Activated CD4-positive, CD25-positive, alpha-beta regulatory T cell treated with anti-CD3 and anti-CD28 coated beads, Interleukin-2, amount 50 U/mL, for 72 hours (primary cell): ENCODE measurements at places on chromosomes 7 and 10.

DNA sequence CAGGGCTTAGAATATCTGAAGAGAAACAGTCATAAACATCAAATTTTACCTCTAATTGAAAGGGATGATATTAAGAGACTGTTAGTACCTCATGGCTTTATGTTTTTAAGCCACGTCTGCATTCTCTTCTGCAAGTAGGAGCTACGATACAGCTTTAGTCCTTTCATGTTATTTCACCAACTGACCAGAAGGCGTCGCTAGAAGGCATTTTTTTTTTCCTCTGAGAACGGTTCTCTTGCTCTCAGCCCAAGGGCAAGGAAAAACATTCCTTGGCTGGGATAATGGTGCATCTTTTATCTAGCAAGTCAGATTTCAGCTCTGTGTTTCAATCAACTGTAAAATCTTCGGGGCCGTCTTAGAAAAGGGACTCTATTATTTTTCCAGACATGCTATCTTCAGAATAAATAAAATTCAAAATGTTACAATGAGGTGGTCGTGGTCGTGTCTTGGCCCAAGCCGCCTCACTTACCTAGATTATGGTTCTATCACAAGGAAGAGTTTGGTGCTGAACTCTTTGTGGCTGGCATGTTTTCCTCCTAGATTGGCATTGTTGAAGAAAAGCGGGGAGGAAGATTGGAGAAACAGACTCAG lies 41.6 kb upstream of the LYZL2 start:
- no peak for DNase-seq

- no peak for DNase-seq
These were observed 20.1 kb upstream of the MTURN start for GRCh38 chr7:30114536-30115238.

- no peak for DNase-seq
These were observed 1.9 kb upstream of the GPR146 start for GRCh38 chr7:1042492-1042833.

DNA sequence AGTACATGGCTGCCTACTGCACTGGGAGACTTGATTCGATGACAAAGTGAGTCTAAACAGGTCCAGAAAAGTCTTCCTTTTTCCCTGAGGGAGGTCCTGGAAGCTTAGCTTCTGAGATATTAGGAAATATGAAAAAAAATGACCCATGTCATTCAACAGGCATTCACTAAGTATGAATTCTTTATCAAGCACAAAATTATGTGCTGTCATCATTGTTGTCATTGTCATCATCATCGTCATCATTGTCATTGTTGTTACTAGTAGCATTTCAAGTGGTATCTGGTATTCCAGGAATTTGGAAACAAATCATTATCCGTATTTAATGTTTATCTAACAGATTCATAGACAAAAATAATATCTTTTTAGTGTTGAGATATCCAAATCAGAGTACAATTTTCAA lies 49.7 kb upstream of the HECTD2 start:
- DNase-seq = no peak

GRCh38 chr7:106538638-106539037 lies 122.3 kb downstream of the CCDC71L start:
- DNase-seq = no peak

DNA sequence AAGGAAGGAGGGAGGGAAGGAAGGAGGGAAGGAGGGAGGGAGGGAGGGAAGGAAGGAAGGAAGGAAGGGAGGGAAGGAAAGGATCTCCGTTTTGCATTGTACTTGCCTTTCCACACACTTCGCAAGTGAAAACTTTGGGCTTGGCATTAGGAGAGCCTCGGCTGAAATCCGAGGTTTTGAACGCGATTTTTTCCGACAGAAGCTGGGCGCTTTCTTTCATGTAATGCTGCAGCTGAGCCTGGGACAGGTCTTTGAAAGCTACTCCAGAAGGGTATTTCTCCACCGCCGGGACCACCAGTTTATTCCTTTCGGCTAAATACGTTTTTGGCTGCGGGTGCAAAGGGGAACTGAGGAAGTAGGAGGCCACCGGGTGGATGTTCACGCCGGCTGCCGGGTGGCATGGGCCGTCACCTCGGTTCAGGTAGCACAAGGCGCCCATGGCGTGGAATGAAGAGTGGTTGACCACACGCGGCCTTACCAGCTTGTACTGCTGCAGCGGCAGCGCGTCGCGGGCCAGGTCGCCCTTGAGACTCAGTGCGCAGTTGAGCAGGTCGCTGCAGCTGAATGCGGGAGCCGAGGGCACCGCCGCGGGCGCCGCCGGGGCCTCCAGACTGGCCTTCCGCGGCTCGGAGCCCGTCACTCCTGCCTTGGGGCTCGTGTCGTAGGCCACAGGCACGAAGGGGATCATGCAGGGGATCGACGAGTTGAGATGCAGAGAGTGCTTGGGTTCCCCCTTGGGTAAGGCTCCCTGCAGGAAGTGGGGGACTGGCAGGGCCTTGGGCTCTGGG lies 825 bp downstream of the FEZF1 start:
- no peak for DNase-seq

DNA sequence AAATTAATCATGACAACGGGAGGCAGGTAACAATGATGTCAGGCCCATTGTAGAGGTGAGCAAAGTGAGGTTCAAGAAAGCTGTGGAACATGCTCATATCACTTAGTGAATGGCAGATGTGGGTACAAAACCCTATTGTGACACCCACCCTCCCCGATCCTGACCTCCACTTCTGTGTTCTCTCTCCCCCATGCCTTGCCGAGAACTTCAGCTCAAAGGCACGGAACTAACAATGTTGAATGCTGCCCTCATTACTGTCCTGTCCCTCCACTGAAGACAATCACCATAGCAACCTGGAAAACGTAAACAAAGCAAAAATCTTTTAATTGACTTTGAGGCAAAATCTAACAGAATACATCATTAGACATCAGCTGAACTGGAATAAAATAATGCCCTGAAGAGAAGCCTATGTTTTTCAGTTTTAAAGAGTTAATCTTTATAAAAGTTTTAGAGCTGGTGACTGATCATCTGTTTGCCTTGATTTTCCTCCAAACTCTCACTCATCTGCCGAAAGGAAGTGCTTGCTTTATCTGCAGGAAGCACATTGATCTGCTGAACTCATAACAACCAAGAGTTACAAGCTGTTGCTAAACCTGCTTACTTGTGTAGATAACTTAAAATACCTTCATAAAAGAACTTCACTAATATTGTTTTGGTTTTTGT lies 133.6 kb downstream of the CUBN start:
- no peak for DNase-seq
